Endothelial cell of umbilical vein (primary cell): ENCODE measurements at places on chromosomes 13 and 19. TPM values are rescaled to one million over a fixed set of nuclear protein-coding genes. Genes with fewer than 3 reads are reported as not detected.
A peak's percentile ranks its signal among the peaks of the same experiment; 100 is the strongest.

DNA sequence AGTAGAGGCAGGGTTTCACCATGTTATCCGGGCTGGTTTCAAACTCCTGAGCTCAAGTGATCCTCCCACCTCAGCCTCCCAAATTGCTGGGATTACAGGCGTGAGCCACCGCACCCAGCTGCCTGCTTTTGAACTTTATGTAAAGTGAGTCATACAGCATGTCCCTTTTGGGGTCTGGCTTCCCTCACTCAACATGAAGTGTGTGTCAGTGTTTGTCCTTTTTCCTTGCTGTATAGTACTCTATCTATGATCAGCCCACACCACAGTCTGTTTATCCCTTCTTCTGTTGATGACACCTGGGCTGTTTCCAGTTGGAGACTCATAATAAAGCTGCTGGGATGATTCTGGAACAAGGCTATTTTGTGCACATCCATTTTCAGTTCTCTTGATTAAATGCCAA lies 2.1 kb downstream of the SPIB start:
- no peaks in the 10 kb centered on the region for H3K4me1 ChIP-seq
- H3K36me3 ChIP-seq: no peaks in the 10 kb centered on the region
- H3K27me3 ChIP-seq: peaks cover 21% of the 10 kb centered on the region
- DNase-seq: no peak
- H3K4me3 ChIP-seq: no peak overlapping the region
- no peak overlapping the region for H3K27ac ChIP-seq

DNA sequence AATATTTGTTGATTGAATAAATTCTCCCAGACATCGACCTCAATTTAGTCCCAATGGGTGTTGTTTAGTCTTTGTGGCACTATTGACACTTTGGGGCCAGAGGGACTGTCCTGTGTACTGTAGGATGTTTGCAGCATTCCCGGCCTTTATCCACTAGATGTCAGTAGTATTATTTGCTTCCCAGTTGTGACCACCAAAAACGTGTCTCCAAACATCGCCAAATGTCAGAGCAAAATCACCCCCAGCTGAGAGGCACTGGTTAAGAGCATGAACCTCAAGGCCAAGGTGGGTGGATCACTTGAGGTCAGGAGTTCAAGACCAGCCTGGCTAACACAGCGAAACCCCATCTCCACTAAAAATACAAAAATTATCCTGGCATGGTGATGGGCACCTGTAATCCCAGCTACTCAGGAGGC lies 15.4 kb downstream of the NLRP12 start:
- no peaks in the 10 kb centered on the region for H3K27me3 ChIP-seq
- no peak overlapping the region for H3K27ac ChIP-seq
- peaks cover 10% of the 10 kb centered on the region for H3K4me1 ChIP-seq
- DNase-seq: peak; percentile 47
- H3K4me3 ChIP-seq: no peak overlapping the region

GRCh38 chr13:112055036-112055914 lies 11.7 kb upstream of the SOX1 start:
- peaks cover 71% of the 10 kb centered on the region for H3K27me3 ChIP-seq
- H3K4me1 ChIP-seq: no peaks in the 10 kb centered on the region
- H3K4me3 ChIP-seq: no peak overlapping the region
- no peak overlapping the region for H3K27ac ChIP-seq

Gene MTUS2
- 0.05 TPM in 1 of 2 replicates, not detected in the other for total RNA-seq

Gene ACP5
- total RNA-seq: not detected in 2 replicates

- DNase-seq: no peak
- H3K27ac ChIP-seq: no peak overlapping the region
Measured at GRCh38 chr19:18626906-18627305, 9.9 kb upstream of the KLHL26 start.

Gene FFAR1
- not detected in 2 replicates for total RNA-seq

DNA sequence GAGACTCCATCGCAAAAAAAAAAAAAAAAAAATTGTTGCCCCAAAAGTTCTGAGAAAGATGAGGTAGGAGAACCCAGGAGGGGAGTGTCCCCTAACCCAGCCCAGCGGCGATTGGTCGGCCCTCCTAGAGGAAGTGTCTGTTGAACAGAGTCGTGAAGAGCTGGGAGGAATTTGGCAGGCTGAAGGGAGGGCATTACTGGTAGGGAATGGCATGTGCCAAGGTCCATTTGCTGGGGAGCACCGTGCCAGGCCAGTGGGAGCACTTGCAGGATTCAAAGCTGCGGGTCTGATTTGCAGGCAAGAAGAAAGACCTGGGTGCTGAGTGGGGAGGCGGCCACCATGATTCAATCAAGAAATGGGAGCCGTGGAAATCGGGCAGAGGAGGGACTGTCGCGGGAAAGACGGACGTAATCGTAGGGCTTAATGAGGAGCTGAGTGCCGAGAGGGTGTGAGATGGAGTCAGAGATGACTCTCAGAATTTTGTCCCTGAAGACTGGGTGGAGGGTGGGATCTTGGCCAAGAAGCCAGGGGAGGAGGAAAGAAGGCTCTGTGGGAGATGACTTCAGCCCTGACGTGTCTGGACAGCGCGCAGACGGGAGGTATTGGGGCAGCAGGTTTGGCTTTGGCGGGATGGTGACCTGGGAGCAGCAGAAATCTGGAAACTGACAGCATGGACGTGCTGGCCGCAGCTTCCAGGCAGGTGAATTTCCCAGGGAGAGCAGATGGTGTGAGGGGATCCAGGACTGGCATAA lies 15.4 kb downstream of the CERS4 start:
- no peak for DNase-seq
- no peaks in the 10 kb centered on the region for H3K4me1 ChIP-seq
- H3K36me3 ChIP-seq: no peaks in the 10 kb centered on the region
- no peak overlapping the region for H3K27ac ChIP-seq
- H3K27me3 ChIP-seq: no peaks in the 10 kb centered on the region

Gene DACT3
- total RNA-seq: 0.22 and 0.65 TPM in 2 replicates

DNA sequence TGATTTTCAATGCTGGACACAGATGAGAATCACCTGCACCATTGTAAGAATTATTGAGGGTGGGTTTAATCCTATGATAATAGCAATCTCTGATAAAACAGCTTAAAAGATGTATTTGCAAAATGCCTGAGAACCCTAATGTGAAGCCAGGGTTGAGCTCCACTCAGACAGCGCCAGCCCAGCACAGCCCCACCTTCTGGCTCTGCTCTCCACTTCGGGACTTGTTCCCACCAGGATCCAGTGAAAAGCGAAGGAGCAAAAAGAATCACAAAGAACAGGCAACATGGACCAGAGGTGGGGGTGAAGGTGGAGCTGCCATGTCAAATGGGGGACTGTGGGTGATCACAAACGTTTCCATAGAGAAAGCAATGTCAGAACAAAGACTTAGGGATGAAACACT lies 18.6 kb upstream of the ZNF816 start:
- no peak for DNase-seq
- peaks cover 23% of the 10 kb centered on the region for H3K36me3 ChIP-seq
- no peak overlapping the region for H3K4me3 ChIP-seq

DNA sequence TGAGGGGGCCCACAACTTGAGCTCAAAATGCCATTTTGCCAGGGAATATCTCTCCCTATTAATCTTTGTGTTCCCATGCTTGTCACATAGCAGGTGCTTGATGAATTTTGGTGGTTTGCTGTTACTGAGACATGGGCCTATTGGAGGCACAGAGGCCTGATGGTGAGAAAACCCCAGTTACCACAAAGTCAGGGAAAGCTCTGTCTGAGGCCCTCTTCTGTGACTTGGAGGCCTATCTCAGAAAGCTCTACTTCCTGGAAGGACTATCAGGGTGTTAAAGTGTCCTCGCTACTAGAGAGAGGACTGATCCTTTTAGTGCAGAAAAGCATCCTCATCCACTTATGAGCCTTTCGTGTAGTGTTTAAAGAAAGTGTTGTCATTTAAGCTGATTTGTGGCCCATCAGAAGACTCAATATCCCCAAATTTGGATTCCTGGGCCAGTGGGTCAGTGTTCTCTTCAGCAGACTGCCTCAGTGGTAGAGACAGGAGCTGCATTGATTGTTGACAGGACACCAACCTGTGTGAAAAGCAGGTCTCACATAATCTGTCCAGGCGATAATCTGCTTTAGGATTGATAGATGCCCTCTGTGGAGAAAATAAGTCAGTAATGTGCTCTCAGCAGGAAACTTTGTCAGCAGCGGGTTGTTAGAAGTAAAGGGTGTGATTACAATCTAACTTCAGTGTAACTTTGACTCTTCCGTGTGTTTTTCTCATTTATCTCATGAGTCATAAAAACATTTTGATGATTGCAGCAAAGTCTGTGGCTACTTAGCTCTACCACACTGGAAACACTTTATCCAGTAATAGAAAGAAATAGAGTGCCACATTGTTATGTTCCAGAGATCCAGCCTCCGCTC lies 121.0 kb downstream of the AKAP11 start:
- no peak overlapping the region for H3K27ac ChIP-seq
- peaks cover 5% of the 10 kb centered on the region for H3K27me3 ChIP-seq
- no peak for DNase-seq
- no peaks in the 10 kb centered on the region for H3K4me1 ChIP-seq

Gene TUBA3C
- not detected in 2 replicates for total RNA-seq

DNA sequence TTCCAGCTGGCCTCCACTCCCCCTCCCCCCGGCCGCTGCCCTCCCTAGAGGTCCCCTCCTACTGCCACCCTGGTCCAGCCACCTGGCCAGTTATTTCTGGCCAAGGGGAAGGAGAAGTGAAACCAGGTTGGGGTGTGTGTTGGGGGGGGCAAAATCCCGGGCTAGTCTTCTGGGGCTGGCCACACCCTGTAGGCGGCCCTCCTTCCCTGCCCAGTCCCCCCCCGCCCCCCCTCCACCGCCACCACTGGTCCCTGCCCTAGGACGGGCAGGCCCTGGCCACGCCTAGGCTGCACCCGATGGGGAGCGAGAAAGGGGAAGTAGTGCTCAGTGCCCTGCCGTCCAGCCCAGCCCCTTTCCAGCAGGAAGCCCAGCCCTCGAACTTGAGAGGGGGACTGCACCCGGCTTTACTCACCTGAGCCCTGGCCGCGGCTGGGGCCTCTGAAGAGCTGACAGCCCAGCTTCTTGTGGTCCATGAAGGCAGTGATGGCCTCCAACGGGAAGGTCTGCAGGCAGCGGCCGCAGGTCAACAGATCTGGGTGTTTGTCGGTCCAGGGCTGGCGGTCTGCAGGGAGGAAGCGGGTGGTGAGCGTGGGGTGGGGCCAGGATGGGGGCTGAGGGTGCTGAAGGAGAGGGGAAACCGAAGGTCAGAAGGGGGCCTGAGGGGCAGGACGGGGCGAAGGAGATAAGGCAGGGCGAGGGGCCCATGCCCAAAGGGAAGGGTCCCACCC lies 813 bp downstream of the ZNF296 start:
- H3K36me3 ChIP-seq: peaks cover 5% of the 10 kb centered on the region
- H3K27me3 ChIP-seq: no peaks in the 10 kb centered on the region
- DNase-seq: peak; percentile 10
- peak overlapping the region; percentile 33 for H3K4me3 ChIP-seq
- peaks cover 16% of the 10 kb centered on the region for H3K4me1 ChIP-seq

- no peaks in the 10 kb centered on the region for H3K4me1 ChIP-seq
- no peak overlapping the region for H3K4me3 ChIP-seq
- no peak for DNase-seq
Measured at GRCh38 chr13:68813180-68813796, 1294.3 kb upstream of the ATXN8OS start.

GRCh38 chr19:18137657-18138339 lies 15.2 kb upstream of the PIK3R2 start:
- no peaks in the 10 kb centered on the region for H3K36me3 ChIP-seq
- no peaks in the 10 kb centered on the region for H3K4me1 ChIP-seq
- H3K27ac ChIP-seq: no peak overlapping the region
- DNase-seq: no peak
- H3K27me3 ChIP-seq: no peaks in the 10 kb centered on the region
- H3K4me3 ChIP-seq: no peak overlapping the region

Gene ZNF99
- total RNA-seq: not detected in 2 replicates
